Brain pericyte (primary cell): ENCODE measurements at places on chromosomes 13 and 19.

DNA sequence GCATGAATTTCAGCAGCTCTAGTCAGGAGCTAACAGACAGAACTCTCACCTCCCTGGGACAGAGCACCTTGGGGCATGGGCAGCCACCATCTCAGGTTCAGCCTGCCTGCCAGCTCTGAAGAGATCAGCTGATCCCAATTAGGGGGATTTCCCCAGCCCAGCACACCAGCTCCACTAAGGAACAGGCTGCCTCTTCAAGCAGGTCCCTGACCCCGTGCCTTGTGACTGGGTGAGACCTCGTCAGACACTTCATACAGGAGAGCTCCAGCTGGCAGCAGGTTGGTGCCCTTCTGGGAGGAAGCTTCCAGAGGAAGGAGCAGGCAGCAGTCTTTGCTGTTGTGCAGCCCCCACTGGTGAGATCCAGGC is 84.5 kb upstream of the UFM1 start:
- no peak for DNase-seq

- no peak for DNase-seq
These were observed 340.6 kb downstream of the KCNRG start for GRCh38 chr13:50355797-50356196.

DNA sequence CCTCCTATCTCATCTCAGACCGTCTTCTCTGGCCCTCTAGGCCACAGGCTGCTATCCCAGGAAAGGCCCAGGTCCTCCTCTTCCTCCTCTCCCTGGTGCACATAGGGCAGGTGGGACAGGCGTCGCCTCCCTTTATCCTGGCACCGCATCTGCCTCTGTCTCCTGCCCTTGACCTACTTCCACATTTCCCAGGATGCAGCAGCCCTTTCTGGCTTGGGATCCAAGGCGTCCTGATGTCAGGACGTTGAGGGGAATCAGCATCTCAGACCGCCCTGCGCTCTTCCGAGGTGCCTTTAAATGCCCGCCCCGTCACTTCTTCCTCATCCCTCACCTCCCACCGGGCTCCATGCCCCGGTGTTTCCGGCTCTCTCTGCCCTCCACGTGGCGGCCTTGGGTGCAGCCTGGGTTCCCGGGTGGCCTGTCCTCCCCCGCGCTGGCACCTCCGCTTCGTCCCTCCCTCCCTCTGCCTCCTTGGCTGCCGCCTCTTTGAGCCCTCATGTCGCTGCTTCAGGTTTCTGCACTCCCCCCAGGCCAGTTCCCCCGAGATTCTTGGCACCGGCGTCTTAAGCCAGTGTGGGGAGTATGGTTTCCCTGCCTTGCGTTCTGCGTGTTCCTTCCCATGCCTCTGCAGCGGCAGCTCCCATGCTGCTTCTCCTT is 66.3 kb downstream of the KDM4B start:
- no peak for DNase-seq

DNA sequence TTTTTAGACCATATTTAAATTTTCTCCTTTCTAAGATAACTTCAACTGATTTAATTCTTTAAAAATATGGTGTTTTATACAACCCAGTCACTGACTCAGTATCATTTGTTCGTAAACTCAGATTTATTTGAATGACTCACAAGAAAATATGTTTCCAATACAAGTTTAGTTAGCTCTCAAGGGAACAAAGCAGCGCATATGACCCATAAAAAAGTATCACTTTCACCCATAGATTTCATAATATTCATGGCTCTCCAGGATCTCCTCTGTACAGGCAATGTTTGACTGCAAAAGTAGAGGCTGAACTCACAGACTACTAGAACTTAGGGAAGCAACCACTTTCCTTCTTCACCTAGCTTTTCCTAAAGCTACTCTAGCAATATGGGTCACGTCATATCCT is 405.6 kb upstream of the PCDH9 start:
- no peak for DNase-seq

DNA sequence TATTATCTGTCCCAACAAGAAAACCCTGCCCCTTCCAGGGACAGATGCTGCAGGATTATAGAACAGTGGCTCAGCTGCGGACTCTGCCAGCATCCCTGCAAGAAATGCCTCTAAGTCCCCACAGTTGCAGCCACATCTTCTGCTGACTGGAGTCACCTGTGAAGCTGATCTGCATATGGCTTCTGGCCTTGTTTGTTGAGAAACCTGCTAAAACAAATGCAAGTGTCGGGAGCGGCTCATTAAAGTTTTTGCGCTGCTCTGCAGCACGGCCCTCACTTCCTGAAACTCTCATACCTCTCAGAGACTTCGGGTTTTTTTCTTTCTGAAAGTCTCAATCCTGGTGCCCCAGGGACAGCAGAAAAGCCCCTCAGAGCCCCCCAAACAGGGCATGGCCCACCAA is 725.0 kb downstream of the UQCRFS1 start:
- no peak for DNase-seq

- no peak for DNase-seq
These were observed 21.0 kb upstream of the LRCH1 start for GRCh38 chr13:46531953-46532352.

- no peak for DNase-seq
These were observed 110.7 kb downstream of the EFNB2 start for GRCh38 chr13:106424805-106425204.

DNA sequence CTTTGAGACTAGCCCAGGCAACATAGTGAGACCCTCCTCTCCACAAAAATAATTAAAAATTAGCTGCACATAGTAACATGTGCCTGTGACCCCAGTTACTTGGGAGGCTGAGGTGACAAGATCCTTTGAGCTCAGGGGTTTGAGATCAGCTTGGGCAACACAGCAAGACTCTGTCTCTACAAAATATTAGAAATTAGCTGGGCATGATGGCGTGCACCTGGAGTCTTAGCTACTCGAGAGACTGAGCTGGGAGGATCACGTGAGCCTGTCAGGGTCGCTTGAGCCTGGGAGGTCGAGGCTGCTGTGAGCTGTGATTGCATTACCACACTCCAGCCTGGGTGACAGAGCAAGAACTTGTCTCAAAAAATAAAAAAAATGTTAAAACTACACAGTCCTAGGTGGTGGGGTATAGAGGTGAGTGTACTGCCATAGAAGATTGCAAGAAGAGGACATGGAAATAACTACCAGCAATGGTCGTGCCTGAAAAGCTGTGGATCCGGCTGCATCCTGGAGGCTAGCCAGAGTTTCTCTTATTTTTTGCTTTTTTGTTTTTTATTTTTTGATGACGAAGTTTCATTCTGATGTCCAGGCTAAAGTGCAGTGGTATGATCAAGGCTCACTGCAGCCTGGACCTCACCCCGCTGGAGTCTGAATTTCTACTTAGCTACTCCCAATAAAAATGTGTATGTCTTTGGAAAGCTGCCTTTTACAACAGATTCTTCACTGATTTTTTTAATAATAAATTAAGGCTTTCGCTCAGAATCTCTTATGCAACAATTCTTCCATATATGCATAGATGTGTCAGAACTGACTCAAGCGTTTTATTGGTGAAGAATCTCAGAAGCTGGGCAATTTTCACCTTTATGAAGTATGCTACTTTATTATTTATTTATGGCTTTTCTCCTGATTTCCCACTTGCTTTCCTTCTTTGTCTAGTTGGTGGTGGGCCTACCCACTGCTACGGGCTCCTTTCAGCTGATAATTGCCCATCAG is 393.8 kb downstream of the TSHZ3 start:
- no peak for DNase-seq

GRCh38 chr13:32142956-32143375 is 111.4 kb downstream of the FRY start:
- no peak for DNase-seq

DNA sequence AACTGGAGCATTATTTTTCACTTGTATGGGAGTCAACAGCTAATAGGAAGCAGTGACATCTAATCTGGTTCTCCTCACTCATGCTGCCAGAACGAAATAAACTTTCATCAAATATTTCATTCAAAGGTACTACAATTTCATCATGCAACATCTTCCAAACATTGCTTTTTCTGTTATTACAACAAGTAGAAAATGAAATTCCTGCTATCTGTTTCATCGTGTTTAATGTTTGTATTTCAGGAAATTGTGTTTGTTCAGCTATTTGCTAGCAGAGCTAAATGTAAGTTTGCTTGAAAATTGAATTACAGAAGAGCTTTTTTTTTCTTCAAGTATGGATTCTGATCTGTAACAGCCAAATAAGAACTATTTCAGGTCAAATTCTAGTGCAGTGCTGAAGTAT is 90.1 kb downstream of the SLITRK6 start:
- DNase-seq = no peak

- no peak for DNase-seq
These were observed 8.7 kb upstream of the SERPINE3 start for GRCh38 chr13:51330791-51331190.

GRCh38 chr19:17803264-17803896 is 8.4 kb downstream of the B3GNT3 start:
- DNase-seq = no peak

- DNase-seq = no peak
These were observed 44.6 kb downstream of the ANKRD27 start for GRCh38 chr19:32630338-32630737.

DNA sequence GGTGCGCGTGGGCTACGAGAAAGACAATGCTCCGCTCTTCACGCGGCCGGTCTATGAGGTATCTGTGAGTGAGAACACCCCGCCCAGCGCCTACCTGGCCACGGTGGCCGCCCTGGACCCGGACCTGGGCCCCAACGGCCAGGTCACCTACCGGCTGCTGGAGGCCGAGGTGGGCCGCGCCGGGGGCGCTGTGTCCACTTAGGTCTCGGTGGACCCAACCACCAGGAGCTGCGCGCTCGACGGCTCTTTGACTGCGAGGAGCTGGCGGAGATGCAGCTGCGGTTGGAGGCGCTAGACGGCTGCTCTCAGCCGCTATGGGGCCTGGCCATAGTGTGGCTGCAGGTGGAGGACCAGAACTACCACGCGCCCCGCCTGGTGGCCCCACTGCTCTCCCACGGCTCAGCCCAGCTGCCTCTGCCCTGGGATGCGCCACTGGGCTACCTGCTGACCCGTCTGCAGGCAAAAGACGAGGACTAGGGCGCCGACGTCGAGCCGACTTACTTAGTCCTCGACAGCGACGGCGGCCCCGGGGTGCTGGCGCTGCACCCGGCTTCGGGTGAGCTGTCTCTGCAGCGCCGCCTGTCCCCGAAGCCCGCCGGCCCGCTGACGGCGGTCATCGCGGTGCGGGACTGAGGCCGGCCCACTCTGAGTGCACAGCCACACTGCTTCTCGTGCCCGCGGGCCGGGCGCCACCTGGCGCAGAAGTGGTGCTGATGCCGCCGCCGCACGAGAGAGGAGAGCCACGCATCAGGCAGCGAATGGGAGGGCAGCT is 173.0 kb downstream of the OLFM4 start:
- DNase-seq = no peak

DNA sequence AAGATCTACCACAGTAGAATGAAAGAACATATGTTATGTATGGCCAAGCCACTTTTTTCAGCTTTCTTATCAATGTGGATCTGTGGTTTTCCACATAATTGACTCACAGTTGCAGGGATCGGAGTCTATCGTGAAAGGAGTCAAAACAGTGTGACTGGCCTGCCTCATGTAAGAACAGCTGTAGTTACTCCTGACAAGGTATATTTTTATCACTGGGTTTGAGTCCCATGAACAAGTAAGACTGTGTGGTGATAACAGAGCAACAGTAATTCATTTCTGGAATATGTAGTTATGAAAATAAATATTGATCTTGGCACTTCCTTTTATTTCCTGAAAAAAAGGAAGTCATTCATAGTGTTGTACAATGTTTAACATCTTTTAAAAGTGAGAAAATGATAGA is 416.6 kb downstream of the KLF12 start:
- no peak for DNase-seq

- DNase-seq = no peak
These were observed 616 bp downstream of the PINLYP start for GRCh38 chr19:43575955-43576878.

- DNase-seq = no peak
These were observed 10.1 kb upstream of the INSL3 start for GRCh38 chr19:17831419-17831888.

DNA sequence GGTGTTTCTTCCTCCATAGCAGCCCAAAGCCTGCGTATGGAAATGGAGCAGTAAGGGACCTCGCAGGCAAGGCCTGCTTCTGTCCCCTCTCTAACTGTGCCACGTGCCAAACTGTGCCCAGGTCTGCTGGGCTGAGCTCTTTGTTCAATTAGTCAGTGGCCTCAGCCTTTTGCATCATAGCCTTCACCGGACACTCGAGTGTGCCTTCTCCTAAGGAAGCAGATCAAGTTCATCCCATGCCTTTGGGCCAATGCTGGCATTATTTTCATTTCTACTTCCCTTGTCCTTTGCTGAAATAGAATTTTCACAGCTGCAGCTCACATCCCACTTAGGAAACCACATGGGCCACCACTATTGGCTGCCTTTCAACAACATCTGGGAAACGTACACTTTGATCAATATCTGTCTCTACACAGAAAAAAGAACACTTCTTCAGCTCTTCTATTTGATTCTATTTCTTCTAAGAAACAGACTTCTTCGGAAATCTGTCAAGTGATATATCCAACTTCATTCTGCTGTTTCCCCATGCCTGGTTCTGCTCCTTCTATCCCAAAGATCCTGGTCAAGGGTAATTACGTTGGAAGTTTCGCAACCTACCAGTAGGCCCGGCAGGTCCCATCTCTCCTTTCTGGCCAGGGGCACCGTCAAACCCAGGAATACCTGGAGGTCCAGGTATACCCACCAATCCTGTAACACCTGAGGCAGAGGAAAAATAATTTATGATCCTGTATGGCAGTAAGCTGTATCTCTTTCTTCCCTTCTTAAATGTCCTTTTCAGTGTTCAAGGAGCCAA is 143.9 kb downstream of the COL4A1 start:
- no peak for DNase-seq

- DNase-seq = no peak
These were observed 116.9 kb downstream of the KCTD12 start for GRCh38 chr13:76769271-76769791.

DNA sequence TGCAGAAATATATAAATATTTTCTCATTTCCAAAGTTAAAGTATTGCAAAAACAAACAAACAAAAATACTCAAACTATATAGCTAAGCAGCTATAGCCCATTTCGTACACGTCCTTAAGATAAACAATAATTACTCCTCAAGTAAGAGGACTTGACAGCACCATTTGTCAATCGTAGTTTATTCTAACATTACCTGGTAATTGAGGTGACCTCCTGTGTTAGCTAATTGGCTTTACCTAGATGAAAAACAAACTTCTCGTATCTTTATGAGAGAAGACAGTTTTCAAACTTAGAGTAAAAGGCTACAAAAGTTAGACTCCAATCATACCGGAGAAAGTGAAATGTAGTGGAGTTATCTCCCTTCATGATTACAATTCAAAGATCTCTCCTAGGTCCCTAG is 1876.1 kb upstream of the PCDH20 start:
- DNase-seq = no peak

DNA sequence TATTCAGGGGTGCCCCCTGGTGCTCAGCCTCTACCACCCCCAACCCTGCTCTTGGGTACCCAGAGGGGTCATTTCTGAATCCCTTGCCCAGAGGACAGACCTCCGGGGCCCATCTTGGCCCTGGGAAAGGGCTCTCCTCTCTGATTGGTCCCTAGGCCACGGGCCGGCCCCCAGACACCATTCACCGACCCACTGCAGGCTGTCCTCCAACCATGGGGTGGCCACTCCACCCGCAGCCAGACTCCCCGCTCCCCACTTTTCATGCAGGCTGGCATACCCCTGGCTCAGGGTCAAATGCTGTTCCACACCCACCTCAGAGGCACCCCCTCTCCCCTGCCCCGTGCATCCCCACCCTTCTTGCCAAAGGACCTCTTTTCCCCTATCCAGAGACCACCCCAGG is 14.8 kb downstream of the SMIM24 start:
- no peak for DNase-seq

- no peak for DNase-seq
These were observed 1.9 kb downstream of the TSKS start for GRCh38 chr19:49761249-49761624.

- no peak for DNase-seq
These were observed 78.7 kb downstream of the LRRC63 start for GRCh38 chr13:46290434-46290833.

- DNase-seq = no peak
These were observed 5.7 kb upstream of the FPR3 start for GRCh38 chr19:51789061-51789795.
